BE2C (cell line): ENCODE measurements at places on chromosomes 13 and 19.

- no peak for DNase-seq
Observed at GRCh38 chr19:40387155-40387554, 2.8 kb downstream of the HIPK4 start.

DNA sequence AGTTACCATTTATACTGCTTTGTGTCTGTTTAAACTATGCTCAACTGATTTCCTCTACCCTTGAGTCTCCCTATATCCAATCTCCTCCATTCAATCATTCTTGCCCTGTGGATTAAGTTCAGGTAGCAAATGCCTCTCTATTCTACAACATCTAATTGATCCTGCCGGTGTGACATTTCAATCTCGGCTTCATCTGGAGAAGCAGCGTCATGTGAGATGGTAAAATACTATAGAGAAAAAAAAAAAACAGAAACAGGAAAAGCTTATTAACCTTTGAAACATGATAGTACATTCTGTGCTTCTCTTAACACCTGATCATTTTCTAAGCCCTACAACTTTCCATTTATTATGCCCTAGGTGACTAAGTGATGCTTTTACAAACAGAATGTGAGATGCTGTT lies 89.4 kb downstream of the KCTD12 start:
- DNase-seq = no peak

DNA sequence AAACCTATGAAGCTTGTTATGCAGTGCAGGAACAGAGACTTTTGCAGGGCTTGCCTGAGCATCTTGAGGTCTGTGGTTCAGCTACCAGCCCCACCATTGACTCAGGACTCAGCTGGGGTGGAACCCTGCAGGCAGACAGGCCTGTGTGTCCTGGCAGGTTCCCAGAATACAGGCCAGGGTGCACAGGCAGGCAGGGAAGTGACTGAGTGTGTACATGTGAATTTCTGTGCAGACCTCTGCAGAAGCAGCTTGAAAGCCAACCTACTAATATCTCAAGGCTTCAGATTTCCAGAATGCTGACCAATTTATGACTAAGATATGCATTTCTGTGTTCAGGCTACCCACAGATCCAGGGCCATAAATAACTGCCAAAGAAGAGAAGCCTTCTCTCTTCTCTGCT lies 254.4 kb downstream of the DLEU7 start:
- DNase-seq = peak; percentile 23

DNA sequence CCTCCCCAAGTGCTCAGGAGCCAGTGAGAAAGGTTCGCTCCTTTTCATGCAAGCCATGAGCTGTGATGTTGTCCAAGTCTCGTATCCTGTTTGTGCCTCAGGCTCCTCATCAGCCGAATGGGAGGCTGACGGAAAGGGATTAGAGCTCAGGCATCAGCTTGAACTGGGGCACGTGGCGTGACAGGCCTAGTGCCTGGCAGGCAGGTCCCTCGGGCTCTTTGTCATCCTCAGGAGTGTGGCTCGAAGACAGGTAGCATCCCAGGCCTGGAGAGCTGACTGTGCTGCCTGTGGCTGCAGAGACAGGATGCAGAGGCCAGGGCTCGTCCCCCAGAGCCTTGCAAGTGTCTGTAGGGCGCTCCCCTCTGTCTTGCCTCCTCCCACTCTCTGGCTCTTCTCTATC lies 38.5 kb downstream of the DNM2 start:
- DNase-seq = no peak

DNA sequence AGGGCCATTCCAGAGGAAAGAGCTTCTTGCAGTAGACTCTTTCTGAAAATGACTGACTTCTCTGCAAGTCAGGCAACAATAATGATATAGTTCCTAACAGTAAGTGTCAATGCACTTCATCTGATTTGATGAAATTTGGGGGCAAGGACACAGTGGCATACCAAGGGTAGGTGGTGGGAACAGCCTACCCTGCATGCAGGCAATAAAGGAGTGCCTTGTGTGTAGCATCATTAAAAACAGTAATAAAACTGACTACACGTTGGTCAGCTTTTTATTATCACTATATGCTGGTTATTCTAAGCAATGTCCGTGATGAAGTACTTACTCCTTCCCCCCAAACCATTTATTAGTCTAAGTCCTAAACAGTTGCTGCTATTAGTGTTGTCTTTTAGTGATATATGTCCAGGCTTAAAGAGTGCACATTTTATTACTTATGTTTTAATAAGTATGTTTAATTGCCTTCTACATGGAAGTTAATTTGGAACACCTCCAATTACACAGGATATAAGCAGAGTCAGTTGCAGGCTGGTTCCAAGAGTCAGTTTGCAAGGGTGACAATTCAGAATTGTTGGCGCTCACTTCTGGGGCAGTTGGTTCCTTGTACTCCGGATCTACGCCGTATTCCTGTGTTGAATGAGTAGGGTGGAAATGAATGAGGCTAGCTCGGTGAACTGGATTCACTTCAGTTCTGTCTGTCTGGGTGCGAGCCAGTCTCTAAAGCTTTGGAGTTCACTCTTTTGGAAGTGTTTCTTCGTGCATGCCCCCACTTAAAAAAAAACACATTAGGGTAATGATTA lies 84.0 kb downstream of the RGCC start:
- DNase-seq = no peak

DNA sequence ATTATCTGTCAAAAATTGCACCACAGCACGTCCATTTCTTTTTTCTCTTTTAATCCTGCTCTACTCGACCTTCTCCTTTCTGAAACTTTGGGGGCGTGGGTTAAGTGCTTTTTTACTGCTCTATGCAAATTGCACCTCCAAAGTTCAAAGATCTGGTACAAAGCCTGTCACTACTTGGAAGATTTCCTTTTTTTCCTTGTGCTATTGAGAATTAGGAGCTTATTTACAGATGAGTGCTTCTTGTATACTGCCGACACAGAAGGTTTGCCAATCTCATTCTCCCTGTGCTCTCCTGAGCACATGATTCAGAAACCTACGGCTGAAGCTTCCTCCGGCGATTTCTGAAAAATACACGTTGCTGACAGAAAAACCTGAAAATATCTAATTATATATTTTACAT lies 94.8 kb downstream of the TEX29 start:
- no peak for DNase-seq

DNA sequence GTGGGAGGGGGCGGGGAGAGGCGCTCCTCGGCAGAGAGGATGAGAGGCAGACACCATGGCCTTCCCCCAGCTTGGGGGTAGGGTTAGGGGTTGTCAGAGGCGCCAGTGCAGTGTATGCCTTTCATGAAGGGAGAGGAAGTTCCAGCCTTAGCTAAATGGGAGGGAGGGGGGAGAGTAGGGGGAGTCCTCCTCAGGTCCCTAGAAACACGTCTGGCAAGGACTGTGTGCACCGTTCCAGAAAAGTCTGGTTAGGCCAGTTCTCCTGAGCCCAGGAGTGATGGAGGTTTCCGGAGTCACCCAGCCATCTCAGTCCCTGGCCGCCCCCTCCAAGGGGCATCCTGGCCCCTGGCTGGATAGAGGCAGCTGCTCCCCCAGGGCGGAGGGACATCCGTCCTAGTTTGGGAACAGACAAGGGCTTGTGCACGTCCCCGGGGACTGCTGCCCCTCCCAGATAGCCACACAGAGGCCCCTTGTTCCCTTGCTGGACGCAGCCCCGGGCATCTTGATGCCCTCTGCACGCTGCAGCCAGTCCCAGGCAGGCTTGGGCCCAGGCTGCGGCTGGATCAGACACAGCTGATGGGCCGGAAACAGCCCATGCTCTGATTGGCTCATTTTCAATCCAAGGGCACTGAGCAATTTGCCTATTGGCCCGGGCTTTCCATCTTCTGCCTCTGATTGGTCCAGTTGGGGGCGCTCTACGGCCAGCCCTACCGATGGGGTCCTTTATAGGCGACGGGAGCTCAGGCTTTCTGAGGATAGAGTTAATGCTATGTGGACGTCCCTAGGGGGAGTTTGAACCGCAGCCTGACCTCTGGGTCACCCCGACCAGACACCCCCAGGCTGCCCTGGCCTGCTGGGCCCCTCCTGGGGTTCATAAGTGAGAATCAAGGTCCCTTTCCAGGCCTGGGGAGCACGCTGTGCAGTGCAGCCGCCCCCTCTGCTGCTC lies 3.8 kb downstream of the S1PR2 start:
- no peak for DNase-seq

DNA sequence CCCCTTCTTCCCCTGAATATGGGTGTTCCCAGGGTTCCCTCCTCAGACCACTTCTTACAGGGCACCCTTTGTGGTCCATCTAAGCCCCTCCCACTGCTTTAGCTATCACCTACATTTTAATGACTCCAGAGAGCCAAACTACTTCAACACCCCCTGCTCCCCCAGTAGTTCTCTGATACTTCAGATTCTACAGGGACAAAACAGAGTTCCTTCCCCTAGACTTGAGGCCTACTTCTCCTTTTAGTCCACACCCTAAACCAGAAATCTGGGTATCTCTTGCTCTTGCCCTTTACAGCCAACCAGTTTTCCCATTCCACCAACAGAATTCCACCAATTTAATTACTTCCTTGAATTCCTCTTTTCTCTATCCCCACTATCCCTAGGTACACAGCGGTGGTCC lies 107.2 kb downstream of the KCNRG start:
- no peak for DNase-seq

- DNase-seq = no peak
Observed at GRCh38 chr13:99312493-99312883, 5.3 kb upstream of the GPR183 start.
